ENCODE measurements at places on chromosomes 13 and 19.

- DNase-seq, result no peak
Measured at GRCh38 chr13:41991936-41992335, 31.0 kb upstream of the VWA8 start.

DNA sequence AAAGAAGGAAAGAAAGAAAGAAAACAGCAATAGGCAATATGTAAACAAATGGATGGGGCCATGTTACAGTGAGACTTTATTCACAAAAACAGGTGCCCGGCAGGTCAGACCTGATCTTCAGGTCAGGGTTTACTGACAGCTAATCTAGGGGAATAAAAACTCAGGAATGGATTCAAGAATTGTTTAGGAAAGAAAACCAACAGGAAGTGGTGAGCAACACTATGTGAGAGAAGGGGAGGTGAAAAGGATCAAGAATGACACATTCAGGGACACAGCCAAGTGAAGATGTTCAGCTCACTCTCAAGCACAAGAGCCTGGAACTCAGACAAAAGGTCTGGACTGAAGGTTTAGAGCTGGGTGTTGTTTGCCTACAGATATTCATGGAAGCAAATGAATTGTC is 244.5 kb downstream of the EFNB2 start:
- DNase-seq, result no peak

DNA sequence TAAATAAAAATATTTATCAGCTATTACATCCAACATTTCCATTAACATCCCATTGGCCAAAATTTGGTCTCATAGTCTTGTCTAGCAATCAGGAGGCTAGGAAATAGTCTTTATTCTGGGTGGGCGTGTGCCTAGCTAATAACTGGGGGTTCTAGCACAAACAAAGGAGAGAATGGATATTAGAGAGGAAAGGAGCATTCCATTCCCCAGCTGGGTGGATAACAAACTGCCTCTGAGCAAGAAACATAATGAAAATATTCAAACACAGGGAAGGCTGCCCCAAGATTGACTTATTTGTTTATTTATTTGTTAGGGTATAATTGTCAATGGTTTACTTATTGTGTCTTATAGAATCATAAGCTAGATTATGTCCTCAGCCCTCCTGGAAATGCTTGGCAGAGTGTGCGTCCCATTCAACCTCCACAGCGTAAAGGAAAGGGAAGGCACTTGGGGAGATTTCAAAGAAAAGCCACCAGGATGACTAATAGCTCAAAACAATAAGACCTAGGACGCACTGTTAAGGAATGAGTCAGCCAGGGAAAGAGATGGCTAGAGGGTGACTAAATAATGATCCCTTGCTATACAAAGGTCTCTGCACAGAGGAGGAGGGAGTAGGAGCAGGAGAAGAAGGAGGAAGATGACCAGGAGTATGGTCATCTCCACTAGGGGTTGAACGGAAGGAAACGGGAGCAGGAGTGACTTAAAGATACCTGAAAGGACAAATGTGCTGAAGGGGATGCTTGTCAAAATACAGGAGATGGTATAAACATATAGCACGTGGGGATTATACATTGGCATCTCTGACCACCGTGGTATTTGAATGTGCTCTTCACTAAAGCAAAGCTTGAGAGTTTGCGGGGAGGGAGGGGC is 23.5 kb upstream of the USP12 start:
- DNase-seq, result no peak

DNA sequence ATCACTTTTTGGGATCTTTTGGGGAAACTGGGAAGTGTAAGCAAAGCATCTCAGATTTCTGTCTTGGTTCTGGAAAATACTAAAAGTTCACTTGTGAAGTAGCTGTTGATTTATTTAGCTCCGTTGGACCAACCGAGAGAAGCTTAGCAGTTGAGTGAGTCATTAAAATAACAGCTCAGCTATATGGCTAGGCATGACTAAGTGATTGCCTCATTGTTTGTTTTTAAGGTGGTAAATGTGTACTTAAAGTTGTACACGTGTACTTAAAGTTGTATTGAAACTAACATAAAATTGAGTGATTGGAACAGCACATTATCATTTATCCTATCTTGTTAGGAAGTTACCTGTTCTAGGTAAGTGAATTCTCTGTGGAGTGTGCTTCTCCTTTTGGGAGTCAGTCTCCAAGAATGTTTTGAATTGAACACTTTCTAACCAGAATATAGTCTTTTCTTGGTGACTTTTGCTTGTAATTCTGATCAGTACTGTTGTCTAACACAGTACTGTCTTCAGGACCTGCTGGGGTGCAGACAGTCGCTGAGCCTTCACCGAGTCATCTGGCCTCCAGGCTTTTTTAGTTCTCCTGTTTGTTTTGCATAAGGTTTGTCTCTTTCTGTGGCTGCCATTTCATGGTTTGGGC is 2.9 kb upstream of the DCUN1D2 start:
- DNase-seq, result no peak

GRCh38 chr13:80149736-80150135 is 191.2 kb downstream of the SPRY2 start:
- no peak for DNase-seq

- no peak for DNase-seq
Measured at GRCh38 chr13:48644951-48645350, 8.8 kb upstream of the CYSLTR2 start.

GRCh38 chr19:55494172-55494761 is 6.0 kb downstream of the SSC5D start:
- no peak for DNase-seq

- no peak for DNase-seq
Measured at GRCh38 chr19:19606021-19606420, 12.5 kb downstream of the PBX4 start.

- DNase-seq, result peak; percentile 67
Measured at GRCh38 chr13:52850396-52851136, 2.1 kb upstream of the PCDH8 start.

GRCh38 chr19:1450735-1451731 is 1.1 kb downstream of the APC2 start:
- peak; percentile 68 for DNase-seq

DNA sequence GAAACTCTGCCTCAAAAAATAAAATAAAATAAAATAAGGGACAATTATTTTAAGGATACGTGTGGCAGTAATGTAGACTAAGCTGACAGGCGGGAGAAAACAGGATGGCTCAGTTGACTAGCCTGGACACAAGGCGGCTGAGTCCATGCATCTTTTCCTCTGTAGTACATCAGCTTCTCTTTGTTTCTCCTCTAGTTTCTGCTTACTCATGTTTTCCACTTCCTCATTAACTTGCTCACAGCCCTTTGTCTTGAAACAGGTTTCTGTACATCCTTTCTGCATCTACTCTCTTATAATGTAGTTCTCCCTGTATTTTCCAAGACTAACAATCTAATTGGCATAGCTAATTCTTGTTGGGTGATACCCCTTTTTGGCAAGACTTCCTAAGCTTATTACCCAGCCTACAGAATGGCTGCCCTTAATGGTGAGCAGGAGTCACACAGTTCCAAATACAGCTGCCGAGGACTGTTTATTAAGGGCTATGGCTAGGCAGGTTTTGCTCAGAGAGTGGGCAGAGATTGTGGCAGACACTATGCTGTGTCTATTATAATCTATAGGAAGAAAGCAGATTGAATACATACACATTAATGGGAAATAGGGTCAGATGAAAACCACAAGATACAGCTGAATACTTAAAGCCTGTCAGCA is 58.7 kb upstream of the KLF5 start:
- DNase-seq, result no peak

DNA sequence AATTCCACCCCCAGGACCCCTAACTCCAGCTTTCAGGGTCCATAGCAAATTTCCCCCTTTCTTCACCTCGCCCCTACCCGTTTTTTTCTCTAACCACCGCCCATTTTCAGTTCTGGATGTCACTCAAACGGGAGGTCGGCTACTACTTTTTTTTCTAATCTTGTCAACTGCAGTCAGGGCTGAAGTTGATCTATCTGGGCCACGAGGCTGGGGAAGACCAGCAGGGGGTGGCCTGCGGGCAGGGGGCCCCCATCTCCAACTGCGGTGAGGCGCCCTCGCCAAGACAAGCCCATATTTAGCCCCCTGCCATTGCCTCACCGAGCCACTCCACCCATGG is 748 bp downstream of the LHFPL6 start:
- DNase-seq, result peak; percentile 28

DNA sequence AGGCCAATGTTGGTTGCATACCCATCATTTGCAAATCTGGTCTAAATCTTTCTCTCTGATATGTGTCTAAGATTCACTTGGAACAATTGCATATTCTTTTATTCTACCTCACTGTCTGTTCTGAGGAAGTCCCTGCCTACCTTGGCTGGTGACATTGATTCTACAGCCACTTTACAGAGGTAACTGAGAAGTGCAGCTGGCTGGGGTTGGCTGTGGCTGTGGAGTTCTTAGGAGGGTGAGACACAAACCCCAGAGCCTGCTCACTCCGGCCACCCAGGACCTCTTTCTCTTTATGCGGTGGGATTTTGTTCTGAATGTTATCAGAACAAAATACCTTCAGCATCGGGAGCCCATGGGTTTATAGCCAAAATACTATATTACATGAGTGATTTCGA is 54.5 kb upstream of the IRS2 start:
- DNase-seq, result no peak

DNA sequence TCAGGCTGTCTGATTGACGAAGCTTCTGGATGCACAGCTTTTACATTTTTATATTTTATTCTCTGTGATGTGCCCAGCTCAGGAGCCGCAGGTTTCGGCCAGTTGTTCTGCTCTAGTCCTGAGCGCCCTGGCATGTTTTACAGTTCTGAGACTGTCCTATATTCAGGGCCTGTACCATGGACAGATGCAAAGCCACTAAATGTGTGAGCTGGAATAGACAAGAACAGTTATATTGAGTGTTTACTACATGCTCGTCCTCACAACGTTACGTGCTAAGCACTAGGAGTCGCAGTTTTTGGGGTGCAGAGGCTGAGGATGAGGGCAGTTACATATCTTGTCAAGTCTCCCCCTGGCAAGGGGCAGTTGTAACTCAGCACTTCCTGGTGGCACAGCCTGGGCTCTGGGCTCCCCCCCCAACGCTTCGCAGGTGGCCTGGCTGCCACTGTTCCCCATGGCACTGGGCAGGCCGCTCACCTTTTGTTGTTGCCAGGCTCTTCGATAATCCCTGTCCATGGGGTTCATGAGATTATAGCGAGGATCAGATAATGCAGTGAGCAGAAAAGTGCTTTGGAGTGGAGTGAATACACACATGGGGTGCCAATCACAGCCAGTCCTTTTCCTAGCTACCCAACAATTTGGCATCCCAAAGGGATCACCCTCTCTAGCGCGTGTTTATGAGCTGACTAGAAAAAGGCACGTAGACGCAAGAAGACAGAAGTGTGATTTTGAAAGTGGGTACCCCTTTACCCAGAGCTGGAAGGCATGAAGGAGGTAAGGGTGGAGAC is 23.5 kb downstream of the ARL11 start:
- no peak for DNase-seq

DNA sequence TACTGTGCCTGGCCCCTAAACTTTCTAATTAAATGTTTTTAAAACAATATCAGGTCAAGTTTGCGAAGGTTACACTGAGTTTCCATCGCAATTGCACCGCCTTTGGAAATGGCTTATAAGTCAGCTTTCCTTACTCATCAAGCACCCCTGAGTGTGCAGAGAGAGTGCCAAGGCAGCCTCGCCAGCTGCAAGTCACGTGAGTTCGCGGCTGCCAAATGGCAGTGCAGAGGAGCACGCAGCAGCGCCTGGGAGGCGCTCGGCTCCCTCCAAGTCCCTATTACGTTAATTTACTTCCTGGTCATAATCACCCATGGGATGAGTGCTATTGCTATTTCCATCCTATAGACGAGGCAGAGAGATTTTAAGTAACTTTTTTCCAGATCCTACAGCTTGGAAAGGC is 319.6 kb downstream of the TEX29 start:
- DNase-seq, result peak; percentile 43

DNA sequence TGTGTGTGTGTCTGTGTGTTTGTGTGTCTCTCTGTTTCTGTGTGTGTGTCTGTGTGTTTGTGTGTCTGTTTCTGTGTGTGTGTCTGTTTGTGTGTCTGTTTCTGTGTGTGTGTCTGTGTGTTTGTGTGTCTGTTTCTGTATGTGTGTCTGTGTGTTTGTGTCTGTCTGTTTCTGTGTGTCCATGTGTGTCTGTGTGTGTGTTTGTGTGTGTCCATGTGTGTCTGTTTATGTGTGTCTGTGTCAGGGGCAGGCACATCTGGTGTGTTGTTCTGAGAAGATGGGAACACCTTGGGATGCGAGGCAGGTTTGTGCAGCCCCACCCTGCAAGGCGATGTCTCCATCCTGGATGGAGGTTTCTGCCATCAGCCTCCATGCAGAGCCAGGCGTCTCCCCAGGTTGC is 275.8 kb upstream of the SOX1 start:
- DNase-seq, result no peak

Measured in globus pallidus (tissue), 1 donor.